Left ventricle myocardium superior (tissue), 1 donor: ENCODE measurements at places on chromosomes 5 and 9. TPM values are rescaled to one million over a fixed set of nuclear protein-coding genes. Genes with fewer than 3 reads are reported as not detected.

DNA sequence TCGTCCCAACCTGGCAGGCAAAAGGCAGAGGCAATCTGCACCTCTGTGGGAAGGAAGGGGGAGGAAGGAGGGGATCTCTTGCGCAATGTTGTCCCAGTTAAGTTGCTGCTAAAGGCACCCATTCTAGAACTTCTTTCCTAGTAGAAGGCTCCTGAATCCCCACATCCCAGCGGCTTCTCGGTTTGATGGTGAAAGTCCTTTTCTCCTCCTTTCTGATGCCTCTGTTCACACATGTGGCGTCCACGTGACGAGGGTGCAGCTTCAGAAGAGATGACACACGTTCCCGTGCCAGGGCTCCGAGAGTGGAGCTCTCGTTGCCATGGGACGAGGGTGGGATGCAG lies 96.9 kb upstream of the FCN2 start:
- peak; percentile 61 for DNase-seq

- no peak for DNase-seq
Observed at GRCh38 chr9:12065050-12065449, 628.1 kb upstream of the TYRP1 start.

AIF1L gene
- 22.9 TPM for total RNA-seq

GRCh38 chr5:56080375-56081052 lies 85.8 kb upstream of the IL6ST start:
- no peak for DNase-seq

GRCh38 chr9:80235752-80236151 lies 664.0 kb downstream of the TLE4 start:
- DNase-seq = no peak

GRCh38 chr9:130687615-130688014 lies 6.0 kb upstream of the EXOSC2 start:
- DNase-seq = no peak

DNA sequence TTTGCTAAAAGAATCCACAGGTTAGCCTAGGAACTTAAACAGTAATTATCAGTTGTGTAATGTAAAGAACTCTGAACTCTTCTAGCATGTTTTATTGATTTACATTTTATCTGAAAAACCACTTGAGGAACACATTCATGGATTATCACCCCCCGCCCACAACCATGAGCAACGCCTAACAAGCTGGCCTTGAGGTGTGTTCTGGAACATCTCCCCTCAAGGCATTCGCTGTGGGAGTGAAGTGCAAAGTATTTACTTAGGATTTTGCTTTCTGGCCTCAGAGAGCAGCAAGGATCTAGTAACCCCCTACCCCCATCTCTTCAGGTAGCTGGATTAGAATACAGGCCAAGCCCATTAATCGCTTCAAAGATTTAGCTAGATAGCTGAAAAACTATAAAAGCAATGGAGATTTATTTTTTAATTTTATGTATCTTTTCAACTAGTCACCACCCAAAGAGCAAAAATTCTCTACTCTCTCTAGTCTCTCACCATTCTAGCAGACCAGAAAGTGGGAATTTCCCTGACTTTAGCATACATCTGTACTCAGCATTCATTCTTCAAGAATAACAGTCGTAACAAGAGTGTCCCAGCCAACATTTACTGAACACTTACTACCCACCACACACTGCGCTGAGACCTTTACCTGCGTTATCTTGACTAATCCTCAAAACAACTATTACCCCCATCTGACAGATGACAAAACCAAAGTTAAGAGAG lies 37.2 kb downstream of the DDX31 start:
- DNase-seq = no peak

DNA sequence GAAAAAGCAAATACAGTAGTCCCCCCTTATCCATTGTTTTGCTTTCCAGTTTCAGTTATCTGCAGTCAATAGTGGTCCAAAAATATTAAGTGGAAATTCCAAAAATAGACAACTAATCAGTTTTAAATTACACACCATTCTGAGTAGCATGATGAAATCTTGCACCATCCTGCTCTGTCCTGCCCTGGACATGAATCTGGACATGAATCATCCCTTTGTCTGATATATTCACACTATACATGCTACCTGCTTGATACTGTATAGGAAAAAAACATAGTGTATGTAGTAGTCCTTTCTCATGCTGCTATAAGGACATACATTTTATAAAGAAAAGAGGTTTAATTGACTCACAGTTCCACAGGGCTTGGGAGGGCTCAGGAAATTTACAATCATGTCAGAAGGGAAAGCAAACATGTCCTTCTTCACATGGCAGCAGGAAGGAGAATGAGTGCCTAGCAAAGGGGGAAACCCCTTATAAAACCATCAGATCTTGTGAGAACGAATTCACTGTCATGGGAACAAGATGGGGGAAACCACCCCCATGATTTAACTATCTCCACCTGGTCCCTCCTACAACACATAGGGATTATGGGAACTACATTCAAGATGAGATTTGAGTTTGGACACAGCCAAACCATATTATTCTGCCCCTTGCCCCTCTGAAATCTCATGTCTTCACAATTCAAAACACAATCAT lies 153.9 kb downstream of the ARRDC3 start:
- no peak for DNase-seq

GRCh38 chr5:180813420-180813819 lies 10.8 kb upstream of the MGAT1 start:
- no peak for DNase-seq

DNA sequence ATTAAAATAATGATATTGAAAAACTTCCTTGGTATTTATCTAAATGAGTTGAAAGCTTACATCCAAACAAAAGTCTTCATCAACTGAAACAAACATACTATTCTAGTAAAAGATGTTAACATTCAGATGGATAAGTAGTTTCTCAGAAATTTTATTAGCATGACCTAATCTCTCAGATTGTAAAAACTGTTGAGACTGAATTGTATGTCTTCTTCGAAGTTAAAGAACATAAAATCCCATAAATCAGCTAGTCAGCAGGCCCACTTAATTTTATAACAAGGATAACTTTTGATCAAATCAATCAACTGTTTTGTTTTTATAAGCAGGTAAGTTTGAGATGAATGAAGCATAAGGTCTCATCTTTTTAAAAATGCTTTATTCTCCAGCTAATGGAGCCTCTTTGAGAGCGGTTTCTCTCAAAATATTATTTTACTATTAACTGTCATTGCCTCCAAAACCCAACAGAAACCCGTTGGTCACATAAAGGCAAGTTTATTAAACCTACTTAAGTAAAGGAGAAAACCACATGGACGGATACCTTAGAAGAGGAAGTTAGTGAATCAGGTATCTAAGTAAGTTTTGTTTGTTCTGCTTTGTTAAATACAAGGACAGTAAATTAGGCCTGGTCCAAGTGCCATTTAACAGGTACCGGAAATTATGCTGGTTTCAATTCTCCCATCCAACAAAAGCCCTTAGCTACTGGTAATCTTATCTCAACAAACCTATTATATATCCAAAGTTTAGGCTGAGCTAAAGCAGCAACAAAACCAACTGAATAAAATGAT lies 457.0 kb downstream of the PDE4D start:
- DNase-seq = no peak

- no peak for DNase-seq
Observed at GRCh38 chr9:23412458-23412857, 413.6 kb downstream of the ELAVL2 start.

- DNase-seq = no peak
Observed at GRCh38 chr5:133496631-133497030, 115.7 kb downstream of the FSTL4 start.

DNA sequence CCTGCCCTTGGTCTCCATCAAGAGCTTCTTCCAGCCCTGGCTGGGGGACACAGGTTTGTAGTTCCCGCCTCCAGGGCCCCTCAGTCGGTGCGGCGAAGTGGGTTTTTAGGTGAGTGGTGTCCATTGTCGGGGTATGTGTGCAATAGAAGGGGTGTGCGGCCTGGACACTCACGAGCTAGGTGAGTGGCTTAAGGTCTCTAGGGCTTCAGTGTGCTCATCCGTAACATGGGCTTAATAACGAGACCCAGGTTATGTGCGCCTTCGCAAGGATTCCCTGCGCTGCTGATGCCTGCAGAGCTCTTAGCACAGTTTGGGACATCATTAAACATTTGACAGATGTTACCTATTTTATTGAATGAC lies 656 bp downstream of the CEP78 start:
- DNase-seq = no peak

GADD45G gene
- 54.0 TPM for total RNA-seq

PIP5K1B gene
- total RNA-seq = 85.3 TPM
